ENCODE measurements at places on chromosomes 1 and 21.

DNA sequence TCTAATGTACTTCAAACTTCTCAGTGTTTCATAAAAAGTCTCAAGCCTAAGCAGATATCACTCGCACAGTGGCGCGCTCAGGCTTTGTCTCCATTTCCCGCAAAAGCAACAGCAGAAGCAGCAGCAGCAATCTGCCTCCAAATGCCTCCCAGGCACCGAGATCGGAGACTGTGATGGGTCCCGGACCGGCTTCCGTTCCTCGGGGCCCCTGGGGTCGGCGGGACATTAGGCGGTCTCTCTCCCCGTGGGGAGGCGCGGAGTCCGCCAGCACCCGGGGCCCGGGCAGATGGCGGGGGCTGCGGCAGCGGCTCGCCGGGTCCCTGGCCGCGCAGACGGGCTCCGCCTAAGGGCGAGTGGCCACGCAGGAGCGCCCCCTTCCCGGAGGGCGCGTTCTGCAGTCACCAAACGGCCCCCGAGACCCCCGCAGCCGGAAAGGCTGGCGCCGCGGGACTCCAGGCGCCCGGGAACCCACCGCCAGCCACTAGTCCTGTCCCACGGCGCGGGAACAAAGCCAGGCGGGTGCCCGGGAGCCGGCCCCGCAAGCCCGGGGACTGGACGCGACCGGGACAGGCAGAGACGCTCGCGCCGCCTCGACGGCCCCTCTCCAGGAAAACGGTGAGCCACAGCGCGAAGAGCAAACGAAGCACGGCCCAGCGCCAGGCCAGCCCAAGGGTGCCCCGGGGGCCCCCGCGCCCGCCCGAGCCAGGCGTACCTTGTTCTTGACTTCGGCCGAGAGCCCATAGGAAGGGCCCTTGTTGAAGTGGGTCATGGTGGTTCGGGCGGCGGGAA lies 590 bp downstream of the CNN3 start:
- DNase-seq, result peak; percentile 41

DNA sequence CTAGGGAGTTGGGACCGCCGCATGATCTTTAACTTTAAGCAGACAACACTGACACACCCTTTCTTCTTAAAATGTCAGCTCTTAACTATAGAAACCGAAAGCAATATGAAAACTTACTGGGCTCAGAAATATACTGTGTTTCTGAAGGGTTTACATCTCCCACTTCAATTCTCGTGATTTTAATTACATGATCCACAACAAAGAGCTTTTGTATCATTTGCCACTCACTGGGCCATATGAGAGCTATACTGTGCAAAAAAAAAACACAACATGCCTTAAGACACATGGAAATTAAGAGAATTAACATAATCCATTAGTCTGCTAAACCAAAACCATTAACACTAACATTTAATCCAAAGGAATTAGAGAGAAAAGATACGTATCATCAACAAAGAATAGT lies 35.0 kb upstream of the RAP1GAP start:
- no peak for DNase-seq

DNA sequence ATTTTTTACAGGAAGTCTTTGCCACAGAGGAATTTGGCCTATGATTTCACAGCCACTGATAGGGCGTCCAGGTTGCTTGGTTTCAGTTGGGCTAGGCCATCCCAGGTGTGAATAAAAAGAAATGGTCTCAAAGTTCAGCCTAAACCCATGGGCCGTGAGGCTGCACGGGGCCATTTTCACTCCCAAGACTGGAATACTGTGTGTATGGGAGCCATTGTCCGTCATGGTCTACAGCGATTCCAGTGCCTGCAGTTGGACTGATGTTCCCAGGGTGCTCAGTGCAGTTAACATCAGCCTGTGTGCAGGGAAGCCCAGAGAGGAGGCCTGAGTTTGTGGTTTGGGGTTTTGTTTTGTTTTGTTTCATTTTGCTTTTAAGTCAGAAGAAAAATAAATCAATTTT lies 133.2 kb downstream of the ADSS2 start:
- no peak for DNase-seq

DNA sequence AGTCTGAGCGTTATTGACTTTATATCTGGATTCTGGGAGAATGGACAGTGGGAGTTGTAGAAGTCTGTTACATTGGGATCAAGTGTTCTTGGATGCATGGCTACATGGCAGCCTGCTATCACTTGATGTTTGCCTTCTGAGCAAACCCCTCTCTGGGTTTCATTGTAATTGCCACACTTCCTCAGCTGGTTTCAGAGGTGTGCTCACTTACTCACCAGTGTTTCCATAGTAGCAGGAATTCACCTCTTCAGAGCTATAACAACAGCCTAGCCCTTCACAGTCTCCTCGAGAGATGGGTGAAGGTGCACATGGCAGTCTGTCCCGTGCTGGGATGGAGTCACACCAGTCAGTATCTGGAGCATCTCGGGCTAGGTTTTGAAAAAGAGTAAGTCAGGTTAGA lies 2.6 kb downstream of the ZP4 start:
- no peak for DNase-seq

DNA sequence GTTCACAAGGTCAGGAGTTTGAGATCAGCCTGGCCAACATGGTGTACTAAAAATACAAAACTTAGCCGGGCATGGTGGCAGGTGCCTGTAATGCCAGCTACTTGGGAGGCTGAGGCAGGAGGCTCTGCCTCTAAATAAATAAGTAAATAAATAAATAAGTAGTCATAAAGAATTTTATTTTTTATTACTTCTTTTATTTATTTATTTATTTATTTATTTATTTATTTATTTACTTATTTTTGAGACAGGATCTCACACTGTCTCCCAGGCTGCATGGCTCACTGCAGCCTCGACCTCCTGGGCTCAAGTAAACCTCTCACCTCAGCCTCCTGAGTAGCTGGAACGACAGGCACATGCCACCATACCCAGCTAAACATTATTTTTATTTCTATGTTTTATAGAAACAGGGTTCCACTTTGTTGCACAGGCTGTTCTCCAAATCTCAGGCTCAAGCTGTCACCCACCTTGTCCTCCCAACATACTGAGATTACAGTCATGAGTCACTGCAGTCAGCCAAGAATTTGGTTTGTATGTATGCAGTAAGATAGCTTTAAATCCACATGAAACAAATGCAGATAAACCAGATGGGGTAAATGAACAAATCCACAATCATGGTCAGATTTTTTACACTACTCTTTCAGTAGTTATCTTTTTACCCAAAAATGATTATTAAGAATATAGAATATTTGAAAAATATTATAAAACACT lies 523.3 kb upstream of the RGS18 start:
- no peak for DNase-seq
